ENCODE measurements at places on chromosomes 4 and X.

DNA sequence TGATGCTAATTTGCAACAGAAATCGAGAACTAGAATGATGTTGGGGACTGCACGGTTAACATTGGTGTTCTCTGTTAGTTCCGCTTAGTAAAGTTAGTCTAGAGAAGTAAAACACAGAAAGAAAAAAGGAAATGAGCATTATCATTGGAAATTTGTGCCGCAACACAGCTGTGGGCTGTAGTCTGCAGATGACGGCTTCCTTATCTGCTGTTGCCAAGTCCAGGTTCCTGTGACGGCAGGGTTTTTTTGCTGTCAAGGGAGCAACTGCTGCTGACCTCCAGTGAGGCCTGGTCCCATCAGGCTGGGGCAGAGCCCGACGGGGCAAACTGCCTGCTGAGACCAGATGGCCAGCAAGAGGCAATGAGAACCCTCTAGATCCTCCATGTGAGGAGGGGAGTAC, 38.9 kb upstream of the PHEX start:
- no peak for DNase-seq

DNA sequence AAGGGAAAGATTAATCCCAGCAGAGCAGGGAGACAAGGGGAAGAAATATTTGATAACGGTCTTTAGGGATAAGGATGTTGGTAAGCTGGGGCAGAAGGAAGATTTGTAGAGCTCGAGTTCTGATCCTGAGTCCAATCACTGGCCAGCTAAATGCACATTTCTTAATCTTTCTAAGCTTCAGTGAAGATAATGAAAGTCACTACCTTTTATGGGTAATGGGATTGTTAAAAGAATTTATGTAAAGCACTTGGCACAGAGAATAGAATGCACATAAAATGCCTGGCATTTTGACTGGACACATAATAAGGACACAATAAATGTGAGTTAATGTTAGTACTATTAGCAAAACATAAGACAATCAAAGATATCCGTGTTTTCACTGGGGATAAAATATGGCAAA, 43.3 kb downstream of the NCAPG start:
- no peak for DNase-seq

DNA sequence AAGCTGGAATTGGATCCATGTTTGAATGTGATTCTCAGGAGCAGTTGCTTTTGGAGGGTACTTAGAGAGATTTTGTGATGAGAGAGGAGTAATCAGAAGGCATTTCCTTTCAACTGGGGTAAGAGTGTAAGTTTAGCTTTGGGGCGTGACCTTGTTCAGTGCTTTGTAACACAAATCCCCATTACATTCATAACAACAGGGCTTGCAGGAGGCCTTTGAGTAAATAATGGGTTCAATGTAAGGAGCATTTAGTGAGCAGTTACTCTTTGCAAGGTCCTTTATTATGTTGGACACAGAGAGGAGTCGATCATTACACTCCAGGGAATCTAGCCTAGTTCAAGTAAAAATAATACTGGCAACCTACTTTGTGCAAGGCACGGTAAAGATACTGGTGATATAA, 74.0 kb upstream of the AFF2 start:
- DNase-seq = no peak

DNA sequence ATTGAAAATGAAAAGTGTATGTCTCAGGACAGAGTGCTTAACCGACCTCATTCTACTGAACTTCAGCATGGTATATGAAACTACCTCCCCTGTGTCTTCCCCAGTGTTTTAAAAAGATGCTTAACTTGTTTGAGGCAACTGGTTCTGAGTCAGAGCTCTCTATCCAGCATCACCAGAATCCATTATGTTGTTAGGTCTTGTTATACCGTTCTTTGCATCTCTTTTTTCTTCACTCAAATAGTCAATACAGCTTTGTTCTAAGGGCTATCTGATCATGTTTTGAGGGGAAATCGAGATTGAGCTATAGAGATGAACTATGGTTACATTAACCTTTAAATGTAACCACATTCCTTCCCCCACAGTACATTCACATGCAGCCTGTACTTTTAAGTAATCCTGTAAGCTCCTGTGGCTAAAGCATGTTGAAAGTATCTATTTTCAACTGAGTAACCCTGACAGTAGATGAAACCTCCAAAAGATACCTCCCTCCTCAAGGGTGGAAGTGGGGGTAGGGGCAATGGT, 514.4 kb downstream of the RPA4 start:
- DNase-seq = no peak

DNA sequence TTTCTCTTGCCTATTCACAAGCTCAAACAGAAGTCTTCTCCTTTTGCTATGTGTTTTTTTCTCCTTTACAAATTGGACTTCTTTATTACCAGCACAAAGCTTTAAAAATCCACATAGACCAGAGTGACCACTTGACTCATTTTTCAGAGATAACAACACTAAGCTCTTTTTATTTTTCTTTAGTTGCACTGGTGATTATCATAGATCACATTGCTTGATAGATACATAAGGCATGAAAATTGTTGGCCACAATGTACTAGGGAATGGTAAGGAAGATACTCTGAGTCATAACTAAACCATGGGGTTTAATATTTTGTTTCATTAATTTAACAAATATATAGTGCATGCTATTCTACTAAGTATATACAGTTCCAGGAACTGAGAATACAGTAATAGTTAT, 159.0 kb downstream of the GASK1B start:
- no peak for DNase-seq

- no peak for DNase-seq
Measured at GRCh38 chr4:7766661-7767345, 172.9 kb downstream of the AFAP1 start.

DNA sequence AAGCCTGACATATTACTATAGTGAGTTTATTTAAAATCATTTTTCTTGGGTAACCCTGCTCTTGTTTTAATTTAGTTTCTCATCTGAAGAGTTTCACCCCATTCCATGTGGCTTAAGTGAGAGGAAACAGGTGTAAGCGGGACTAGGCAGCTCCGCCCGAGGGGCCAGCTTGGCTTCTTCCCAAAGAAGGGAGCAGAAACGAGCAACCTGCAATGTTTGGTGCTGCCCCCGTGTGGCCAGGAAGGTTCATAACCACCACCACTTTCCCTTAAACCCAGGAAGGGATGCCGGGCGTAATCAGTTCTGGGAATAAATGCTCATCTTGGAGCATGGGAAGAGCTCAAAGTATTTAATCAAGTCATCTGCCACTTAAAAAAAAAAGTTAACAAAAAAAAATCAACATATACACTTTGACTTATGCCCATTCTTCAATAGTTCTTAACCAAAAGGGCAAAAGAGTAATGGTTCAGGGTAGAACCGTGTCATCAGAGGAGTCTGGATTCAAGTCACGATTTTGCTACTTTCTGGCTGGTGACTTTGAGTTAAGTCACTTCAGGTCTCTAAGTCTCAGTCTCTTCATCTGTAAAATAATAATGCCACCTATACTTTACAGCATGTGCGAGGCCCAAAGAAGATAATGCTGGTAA, 147.9 kb downstream of the NSUN7 start:
- DNase-seq = peak; percentile 68

DNA sequence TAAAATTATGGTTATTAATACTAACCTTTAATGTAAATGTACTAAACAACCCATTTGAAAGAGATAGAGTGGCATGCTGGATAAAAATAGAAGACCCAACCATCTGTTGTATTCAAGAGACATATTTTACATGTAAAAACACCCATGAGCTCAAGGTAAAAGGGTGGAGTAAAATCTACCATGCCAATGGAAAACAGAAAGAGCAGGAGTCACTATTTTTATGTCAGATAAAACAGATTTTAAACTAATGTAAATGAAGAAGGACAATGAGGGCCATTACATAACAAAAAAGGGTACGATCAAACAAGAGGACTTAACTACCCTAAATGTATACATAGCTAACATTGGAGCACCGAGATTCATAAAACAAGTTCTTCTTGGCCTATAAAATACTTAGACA, 66.3 kb downstream of the ITM2A start:
- no peak for DNase-seq

- DNase-seq = no peak
Measured at GRCh38 chr4:122959981-122960610, 37.7 kb upstream of the NUDT6 start.

GRCh38 chr4:3441501-3442459, at the start of gene HGFAC:
Gene HGFAC (plus strand): TSS chr4:3441968. CDS start chr4:3442002, 34 bp downstream.
- no peak for DNase-seq

DNA sequence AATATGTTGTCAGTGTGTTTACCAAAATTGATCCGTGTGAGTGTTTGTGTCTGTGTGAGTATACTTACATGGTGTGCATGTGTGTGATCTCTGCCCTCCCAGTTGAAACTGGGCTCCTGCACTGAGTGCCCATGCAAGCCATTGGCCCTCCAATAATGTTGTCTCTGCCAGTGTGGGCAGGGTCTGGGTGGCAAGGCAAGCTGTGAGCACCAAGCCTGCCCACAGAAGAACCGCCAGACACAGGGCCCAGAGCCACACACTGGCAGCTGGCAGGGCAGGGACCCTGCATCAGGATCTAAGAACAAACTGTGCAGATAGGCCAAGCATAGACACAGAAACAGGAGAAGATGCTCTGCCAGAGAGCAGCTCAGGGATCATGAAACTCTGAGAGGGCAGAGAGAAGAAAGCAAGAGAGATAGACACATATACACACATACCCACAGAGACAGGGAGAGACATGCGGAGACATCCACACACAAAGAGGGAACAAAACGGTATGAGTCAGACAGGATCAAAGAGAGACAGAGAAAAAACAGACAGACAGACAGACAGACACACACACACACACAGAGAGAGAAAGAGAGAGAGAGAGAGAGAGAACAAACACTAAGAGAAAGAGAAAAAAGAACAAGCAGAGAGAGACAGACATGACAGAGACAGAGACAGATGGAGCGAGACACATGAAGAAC, 555.0 kb downstream of the MID1IP1 start:
- DNase-seq = no peak

GRCh38 chrX:545452-545885, 85.1 kb upstream of the SHOX start:
- no peak for DNase-seq

DNA sequence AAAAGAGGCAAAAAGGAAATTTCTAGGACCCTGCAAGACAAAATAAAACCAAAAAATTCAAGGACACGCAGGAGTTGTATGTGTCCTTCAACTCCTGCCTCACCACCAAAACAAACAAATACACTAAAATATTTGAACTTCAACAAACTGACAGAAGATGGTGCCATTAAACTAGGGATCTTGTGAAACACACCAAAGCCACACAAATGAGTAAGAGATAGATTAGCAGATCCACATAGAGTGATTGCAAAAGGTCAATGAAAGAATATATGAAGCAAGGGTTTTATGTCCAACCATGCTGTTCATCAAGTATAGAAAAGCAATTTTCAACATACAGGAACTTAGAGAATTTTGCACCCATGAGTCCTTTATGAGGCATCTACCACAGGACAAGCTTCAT, 40.1 kb upstream of the SCML1 start:
- DNase-seq = no peak

- DNase-seq = no peak
Measured at GRCh38 chr4:13918991-13919441, 291.5 kb upstream of the BOD1L1 start.

DNA sequence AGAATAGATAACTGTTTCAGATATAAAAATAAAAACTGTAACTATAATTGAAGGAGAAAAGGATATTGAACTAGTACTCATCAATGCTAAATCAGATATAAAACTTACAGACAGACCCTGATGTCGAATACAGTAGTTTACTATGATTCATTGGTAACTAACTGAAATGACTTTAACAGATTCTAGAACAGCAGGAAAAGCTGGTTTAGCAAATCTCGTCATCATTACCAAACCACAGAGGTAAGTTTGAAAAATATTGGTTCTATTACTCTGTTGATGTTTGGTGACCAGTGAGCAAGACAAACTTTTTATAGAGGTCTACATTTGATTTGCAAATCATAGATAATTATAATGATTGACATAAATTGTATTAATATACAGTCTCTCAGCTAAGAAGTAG, 551.4 kb upstream of the ADGRL3 start:
- DNase-seq = no peak

- no peak for DNase-seq
Measured at GRCh38 chr4:152090543-152090942, 329.7 kb upstream of the GATB start.

DNA sequence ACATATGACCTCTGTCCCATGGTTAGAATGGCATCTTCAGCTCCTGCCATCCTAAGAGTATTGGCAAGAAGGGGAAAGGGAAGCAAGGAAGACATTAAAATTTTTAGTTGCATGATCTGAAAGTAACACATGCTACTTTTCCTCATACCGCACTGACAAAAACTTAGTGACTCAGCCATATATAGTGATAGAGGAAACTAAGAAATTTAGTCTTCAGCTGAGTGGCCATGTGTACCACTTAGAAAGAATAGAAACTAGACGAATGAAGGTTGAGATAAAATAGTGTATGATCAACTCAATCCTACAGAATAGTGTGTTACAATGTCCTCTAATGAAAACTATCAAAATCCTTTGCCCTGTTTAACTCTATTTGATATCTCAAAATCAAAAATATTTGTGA, 164.1 kb downstream of the PPP3CA start:
- DNase-seq = no peak

DNA sequence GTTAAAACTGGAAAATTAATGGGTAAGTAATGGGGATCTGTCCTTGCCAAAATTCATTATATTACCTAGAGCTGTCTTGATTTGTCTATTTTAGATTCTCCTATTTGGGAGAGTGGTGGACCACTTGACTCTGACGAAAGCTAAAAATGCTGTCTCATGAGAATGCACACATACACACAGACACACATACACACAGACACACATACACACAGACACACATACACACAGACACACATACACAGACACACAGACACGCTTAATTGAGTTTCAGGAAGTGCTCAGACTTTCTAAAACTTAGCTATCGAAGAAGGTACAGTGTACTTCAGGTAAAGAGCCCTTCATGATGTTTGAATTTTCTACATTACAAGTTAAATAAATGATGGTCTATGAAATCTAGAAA, 279.5 kb downstream of the ANKRD50 start:
- DNase-seq = no peak

GRCh38 chr4:133713340-133713739, 488.2 kb downstream of the PABPC4L start:
- no peak for DNase-seq

DNA sequence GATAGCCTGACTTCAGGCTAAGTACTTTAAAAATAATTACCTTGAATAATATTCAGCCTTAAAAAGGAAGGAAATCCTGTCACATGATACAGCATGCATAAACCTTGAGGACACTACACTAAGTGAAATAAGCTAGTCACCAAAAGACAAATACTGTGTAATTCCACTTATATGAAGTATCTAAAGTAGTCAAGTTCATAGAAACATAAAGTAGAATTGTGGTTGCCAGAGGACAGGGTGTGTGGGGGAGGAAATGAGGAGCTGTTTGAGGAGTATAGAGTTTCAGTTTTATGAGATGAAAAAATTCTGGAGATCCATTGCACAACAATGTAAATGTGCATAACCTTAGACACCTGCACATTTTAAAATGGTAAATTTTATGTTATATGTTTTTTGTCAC, 5.6 kb upstream of the STPG2 start:
- DNase-seq = no peak
